ENCODE measurements at places on chromosomes 5 and 9.

- DNase-seq = no peak
Observed at GRCh38 chr5:68332556-68332955, 117.0 kb downstream of the PIK3R1 start.

GRCh38 chr9:26296910-26297572 lies 595.6 kb downstream of the CAAP1 start:
- DNase-seq = no peak

DNA sequence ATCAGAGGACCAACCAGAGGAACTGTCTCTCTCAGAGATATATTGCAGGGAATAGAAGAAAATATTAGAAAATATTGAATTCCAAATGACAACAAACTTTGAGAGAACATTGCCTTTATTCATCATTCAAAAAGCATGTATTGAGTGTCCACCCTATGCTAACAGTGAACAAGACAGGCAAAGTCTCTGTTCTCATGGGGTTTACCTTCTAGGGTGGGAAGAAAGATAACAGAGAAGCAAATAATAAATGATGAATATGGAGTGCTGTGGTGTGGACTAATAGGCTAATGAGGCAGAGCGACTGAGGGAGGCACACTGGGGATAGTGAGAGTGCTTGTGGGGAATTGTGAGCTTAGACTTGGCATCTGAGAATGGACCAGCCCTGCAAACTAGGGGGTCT lies 43.4 kb upstream of the SHB start:
- no peak for DNase-seq

DNA sequence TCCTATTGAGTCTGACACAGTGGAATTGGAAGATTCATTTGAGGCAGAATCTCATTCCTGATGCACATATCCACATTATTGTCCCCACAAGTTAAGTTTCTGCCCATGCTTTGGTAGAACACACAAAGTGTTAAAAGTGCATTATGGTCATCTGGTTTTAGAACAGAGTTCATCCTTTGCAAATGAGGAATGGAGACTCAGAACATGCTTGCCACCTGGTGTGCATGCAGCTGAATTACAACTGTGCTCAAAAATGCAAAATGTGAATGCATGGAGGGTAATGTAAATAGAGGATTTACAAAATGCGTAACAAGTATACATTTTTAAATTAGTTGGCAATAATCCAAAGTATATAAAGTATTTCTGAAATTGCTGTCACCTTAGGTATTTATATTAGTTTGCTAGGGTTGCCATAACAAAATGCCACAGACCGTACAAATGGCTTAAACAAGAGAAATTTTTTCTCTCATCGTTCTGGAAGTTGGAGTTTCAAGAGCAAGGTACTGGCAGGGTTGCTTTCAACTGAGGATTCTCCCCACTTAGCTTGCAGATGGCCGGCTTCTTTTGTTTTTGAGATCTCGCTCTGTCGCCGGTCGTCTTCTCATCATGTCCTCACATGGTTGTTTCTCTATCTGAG lies 671.1 kb downstream of the TAF11L14 start:
- no peak for DNase-seq

- no peak for DNase-seq
Observed at GRCh38 chr9:121368745-121369144, 1.3 kb downstream of the STOM start.

DNA sequence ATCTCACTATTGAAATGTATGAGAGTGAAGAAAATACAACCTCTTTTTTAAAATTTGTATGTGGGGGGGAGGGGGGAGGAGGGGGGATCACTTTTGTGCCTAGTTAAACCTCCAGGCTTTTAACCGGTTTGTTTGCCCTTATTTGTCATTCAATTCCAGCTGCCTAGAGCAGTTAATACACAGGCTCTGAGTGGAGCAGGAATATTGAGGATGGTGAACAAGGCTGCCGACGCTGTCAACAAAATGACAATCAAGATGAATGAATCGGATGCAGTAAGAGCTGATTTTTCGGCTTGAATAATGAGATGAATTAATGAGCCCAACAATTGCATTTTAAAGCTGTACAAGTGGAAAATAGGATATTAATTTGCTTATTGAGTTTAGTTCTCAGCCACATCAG lies 28.7 kb upstream of the SNX24 start:
- no peak for DNase-seq

DNA sequence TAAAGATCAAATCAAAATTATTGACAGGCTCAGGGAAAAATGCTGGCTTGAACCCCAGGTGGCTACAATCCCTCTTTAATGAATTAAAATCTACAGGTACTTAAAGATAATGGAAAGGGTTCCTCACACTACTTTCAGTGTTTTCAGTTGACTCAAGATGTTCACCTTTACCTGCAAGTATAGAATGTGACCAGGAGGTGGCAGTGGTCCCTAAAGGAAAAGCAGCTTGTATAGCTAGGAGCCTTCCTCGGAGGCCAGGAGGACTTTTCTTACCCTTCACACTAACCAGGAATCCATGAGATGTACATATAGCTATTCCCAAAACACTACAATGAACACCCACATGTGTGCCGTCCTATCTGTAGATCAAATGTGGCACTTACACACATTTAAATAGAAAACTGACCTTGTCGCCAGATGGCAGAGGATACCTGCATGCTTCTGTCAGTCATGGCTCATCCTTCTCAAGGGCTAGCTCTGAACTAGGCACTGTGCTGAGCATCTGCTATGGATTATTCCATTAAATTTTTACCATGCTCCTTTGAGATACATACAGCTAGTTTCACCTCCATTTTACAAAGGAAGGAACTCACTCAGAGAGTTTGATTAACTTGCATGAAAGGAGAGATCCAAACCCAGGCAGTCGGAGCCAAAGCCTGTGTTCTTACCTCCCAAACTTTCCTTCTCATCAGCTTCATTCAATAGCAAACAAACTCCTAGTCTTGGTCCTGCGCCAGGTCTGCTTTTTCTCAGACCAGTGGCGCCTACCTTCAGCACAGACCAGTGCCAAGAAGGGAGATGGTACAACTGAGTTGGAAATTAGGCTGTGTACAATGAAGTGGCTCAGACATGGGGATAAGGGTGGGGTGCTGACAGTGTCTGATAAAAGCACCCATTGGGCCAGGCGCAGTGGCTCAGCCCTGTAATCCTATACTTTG lies 24.5 kb downstream of the C9orf152 start:
- peak; percentile 66 for DNase-seq

DNA sequence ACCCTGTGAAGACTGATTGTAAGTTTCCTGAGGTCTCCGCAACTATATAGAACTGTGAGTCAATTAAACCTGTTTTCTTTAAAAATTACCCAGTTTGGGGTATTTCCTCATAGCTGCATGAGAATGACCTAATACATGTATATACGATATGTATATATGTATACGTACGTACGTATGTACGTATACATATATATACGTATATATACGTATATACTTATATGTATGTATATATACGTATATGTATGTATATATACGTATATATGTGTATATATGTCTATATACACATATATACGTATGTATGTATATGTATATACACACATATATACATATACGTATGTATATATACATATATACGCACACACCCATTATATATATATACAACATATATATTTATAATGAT lies 1153.0 kb upstream of the CDH18 start:
- DNase-seq = no peak

GRCh38 chr5:132427281-132428146 lies 58.0 kb downstream of the SLC22A5 start:
- peak; percentile 71 for DNase-seq

DNA sequence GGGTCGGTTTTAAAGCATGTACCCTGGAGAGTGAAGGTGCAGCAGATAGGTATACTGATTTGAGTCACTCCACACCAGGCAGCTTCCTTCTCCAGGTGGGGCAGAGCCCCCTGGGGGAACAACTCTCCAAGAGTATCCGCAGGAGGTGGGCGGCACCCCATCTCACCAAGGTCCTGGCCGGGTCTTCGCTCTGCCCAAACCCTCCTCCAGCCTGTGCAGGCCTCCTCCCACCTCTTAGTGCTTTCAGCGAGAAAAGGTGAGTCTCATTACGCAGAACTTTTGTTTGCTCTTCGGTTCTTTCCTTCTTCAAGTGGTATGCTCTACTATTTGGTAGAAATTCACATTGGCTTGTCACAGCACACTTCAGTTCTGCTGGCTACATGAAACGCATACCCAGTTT lies 13.7 kb downstream of the SPACA9 start:
- no peak for DNase-seq

GRCh38 chr9:89609426-89610006 lies 4.7 kb downstream of the GADD45G start:
- DNase-seq = no peak
